ENCODE measurements at places on chromosomes 2 and 18. TPM values are rescaled to one million over a fixed set of nuclear protein-coding genes. Genes with fewer than 3 reads are reported as not detected.
A peak's percentile ranks its signal among the peaks of the same experiment; 100 is the strongest.

DNA sequence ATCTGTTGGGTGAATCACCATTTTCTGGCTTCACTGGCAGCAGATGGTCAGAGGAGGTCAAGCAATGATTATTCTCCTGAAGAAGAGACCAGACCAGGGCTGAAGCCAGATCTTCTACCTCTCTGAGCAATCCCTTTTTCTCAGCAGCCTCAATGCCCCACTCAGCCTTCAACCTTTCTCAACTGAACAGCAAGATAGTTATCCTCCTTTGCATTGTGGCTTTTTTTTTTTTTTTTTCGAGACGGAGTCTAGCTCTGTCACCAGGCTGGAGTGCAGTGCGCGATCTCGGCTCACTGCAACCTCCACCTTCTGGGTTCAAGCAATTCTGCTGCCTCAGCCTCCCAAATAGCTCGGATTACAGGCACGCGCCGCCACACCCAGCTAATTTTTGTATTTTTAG is 50.5 kb downstream of the ZFP36L2 start:
- DNase-seq, result no peak

DNA sequence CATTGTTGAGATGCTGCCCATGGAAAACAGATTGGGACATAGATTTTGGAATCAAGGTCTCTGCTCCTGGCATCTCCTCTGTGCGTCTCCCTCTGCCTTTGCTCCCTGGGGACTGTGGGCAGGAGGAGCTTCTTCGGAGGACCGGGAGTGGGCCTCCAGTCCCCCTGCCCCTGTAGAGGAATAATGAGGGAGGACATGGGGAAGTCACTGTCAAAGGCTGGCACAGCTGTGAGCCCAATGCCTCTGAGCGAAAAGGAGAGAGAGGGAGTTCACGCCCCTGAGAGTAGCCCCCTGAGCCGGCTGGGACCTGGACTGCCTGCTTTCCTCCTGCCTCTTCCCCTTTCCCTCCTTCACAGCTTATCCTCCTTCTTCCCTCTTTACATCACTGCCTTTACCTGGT is 195.0 kb downstream of the LOXHD1 start:
- DNase-seq, result no peak

DNA sequence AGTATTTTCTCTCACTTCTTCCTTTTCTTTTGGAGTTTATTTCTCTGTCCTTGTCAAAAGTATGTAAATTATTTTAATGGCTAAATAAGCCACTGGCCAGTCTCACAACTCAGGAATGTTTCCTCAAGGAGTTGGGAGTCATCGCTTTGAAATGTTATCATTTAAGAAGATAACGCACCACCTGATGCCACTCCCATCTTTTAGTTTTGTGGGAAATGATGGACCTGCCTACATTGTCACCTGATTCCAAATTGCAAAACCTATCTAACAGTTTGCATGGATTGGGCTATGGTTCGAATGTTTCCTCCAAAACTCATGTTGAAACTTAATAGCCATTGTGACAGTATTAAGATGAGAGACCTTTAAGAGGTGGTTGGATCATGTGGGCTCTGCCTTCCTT is 32.4 kb upstream of the PPM1B start:
- DNase-seq, result no peak

GRCh38 chr2:117940436-117940835 is 73.4 kb downstream of the CCDC93 start:
- no peak for DNase-seq

DNA sequence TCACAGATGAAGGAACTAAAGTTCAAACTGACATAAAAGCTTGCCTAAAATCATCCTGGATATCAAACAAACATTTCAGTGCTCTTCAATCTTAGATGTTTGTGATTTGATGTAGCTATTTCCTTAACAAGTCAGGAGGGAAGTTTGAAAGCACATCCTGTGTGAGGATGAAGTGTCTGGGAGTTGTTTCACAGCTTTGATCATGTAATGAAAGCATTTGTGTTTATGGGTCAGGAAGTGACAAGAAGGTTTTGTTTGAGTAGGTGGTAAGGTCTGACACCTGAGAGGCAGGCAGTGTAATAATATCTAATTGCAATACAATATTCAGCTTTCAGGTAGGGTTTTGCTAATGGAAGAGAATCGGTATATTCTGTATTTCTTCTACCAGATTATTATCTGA is 26.0 kb upstream of the CSRNP3 start:
- DNase-seq, result no peak

DNA sequence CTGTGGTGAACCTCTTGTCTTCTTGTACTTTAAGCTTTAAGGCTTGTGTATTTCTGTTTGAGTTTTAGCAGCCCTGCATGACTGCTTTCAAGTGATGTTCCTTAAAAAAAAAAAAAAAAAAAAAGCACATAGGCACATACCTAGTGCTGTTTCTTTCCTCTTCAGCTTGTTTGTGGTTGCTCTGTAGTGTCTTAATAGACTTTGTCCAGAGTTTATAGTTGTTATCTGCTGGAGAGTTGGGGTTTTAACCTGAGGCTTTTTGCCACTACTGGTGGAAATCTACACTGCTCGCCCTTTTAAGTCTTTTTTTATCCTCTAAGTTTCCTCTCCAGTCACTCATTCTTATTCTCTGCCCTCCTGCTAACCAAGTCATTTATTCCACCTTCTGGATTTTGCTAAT is 34.5 kb downstream of the AGFG1 start:
- no peak for DNase-seq

DNA sequence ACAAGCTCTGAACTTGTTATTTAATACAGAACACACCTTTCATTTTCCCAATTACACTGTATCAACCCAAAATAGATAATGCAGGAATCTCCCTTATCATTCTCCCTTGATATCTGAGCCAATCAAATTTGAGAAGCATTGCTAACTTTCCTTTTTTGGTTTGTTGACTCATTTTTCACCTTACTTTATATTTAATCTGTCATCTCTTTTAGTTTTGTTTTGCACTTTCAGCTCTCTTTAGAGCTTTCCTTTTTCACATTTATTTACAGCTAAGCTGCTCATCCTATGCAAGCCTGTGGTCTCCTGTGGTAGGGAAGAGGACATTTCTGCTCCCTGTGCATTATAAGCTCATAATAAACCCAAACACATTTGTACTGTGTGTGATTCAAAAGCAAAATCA is 50.1 kb downstream of the ITGAV start:
- DNase-seq, result no peak

DNA sequence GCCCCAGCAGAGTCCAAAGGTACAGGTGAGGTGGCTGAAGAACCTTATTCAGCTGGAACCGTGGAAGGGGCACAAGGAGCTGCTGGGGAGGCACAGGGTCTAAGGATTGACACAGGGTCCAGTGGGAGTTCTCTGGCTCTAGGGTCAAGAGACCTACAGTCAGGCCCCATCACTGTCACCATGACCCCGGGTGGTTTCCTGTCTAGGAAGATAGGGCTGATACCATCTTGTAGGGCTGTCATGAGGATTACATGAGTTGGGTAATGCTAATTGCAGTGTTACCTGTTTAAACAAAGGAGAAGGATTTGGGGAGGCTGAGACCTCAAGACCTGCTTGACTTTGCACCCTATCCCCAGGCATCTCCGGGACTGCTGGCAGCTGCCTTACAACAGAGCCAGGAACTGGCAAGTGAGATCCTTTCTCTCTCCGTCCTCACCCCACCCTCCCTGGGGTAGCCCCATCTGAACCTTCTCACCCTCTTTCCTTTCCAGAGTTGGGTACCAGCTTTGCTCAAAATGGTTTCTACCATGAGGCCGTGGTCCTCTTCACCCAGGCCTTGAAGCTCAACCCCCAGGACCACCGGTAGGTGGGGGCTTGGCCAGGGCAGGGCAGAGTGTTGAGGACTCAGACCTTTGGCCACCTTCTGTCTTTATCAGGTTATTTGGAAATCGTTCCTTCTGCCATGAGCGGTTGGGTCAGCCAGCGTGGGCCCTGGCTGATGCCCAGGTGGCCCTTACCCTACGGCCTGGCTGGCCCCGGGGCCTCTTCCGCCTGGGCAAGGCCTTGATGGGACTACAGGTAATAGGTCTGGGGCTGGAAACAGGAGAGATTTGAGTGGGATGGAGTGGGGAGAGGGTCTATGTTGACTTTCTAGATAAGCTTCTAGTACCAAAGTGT is 7.5 kb downstream of the LBX2 start:
- no peak for DNase-seq

- no peak for DNase-seq
These were observed 195.5 kb upstream of the APCDD1 start for GRCh38 chr18:10258836-10259474.

DNA sequence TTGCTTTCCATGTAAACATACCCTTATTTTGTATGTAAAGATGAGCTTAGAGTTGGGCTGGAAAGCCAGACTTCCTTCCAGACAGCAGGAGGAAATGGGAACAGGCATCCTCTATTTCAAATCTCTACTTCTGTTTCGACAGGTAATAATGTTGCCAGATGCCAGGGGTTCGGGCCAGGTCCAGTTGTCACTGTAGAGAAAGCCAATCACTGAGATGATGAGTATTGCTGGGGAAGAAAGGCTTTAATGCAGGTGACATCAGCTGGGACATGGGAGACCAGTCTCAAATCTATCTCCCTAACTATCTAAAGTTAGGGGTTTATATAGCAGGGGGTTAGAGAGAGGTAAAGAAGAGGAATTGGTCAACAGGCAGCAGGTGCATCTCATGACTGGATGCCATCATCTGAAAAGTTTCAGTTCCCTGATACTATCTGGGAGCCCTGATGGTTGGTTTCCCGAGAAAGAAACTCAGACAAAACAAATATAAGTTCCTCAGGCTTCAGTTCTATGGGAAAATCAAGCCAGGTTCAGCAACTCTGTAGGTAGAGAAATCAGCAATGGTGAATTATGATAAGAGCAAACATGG is 9.3 kb upstream of the MTCL1 start:
- DNase-seq, result no peak

DNA sequence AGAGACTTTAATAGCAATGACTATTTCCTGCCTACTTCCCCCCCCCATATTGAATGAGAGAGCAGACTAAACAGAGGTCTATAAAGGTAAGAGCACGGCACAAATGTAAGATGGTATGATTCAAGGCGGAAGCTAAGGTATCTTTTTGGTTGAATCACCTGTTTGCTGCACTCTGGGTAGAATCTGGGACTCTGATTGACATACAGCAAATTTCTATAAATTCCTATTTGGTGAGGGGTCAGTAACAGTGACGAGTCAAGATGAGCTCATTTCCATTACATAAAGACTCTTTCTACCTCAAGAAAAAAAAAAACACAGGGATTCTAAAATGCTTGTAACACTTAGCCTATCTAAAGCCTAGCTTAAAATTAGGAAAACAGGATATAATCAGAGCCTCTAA is 297.3 kb downstream of the TNS1 start:
- no peak for DNase-seq

- no peak for DNase-seq
These were observed 140.4 kb downstream of the FAM161A start for GRCh38 chr2:61713457-61713856.

DNA sequence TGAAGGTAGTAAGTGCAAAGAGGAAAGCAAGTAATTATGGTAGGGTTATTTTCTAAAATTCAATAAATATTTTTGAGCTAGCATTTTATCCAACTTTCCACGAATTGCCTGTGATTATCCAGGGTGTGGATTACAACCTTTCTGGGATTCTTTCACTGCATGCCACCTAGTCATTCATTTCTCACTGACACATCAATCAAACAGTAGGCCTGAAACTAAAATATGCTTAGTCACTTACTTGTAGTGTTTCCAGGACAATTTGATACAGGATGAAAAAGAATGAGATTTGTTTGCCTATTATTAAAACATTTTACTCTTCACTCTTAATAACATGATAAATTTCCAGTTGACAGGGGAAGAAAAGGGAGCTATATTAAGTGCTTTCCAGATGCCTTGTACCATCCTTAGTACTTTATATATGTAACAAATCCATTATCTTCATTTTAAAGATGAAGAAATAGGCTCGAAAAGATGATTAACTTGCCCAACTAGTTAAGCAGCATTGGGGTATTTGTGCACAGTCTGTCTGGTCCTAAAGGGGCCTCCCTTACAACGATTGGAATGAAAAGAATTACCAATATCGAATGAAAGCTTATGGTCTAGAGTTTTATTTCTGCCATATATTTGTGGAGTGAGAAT is 70.4 kb downstream of the KCTD1 start:
- DNase-seq, result no peak

- no peak for DNase-seq
These were observed 12.2 kb downstream of the HRH4 start for GRCh38 chr18:24472591-24472990.

DNA sequence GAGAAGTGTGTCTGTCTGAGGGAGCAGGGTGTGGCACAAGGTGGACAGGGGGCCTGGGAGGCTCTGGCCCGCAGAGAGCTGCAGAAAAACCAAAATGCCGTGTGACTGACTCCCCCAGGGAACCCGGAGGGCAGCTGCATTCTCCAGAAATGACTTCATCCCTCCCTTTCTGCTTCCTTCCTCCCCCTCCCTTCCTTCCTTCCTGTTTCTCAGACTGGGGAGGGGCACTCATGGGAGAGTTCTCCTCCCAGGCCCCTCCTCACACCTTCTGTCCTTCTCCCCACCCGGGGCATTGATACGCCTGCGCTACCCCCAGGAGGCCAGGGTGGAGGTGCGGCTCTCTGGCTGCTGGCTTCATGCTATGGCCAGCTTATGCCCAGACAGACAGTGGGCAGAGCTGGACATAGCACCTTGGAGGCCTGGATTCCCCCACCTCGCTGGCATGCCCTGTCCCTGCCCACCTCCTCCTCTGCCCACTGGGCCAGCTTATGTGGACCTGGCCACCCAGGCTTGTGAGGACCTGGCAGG is 8.2 kb upstream of the GPR17 start:
- DNase-seq, result peak; percentile 42

- no peak for DNase-seq
These were observed 60.5 kb downstream of the NCAPH start for GRCh38 chr2:96396095-96396494.

DNA sequence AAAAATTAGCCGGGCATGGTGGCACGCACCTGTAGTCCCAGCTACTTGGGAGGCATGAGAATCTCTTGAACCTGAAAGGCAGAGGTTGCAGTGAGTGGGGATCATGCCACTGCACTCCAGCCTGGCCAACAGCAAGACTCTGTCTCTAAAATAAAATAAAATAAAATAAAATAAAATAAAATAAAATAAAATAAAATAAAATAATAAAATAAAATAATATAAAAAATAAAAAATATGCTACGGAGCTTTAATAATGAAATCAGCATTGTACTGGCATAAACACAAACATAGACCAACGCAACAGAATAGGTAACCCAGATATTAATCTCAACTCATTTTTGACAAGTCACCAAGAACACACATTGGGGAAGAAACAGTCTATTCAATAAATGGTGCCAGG is 973.4 kb upstream of the SOX11 start:
- DNase-seq, result no peak

- no peak for DNase-seq
These were observed 4.7 kb upstream of the HPCAL1 start for GRCh38 chr2:10297959-10298531.

DNA sequence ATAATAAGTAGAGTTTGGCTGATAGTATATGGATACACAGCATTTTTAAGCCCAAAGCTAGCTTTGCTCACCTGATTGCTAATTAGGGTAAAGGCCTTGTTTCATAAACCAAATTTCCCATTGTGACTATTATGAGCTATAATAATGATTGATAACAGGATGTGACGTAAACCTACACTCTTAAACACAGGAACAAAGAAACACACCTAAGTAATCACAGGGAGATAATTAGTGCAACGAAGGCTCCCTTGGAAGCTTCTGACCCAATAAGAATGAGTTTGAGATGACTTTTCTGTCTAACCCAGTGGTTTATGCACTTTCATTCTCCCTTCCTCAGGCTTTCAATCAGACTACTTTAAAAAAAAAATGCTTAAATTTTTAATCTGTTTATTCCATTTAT is 683.2 kb downstream of the SATB2 start:
- DNase-seq, result no peak

ZNF396 gene
- 7.4 TPM for polyA plus RNA-seq

MYO3B gene
- 9.3 TPM for polyA plus RNA-seq

NT5C1B gene
- 0.72 TPM for polyA plus RNA-seq

GALR1 gene
- polyA plus RNA-seq, result 0.26 TPM

UGT1A10 gene
- polyA plus RNA-seq, result not detected

ITGB1BP1 gene
- polyA plus RNA-seq, result 82.6 TPM
